Substantia nigra (tissue), 51 donors: ENCODE measurements at places on chromosomes 11 and 22.
A peak's percentile ranks its signal among the peaks of the same experiment; 100 is the strongest.

- DNase-seq, result peak; percentile 38
These were observed at the start of the genes BSCL2 and GNG3 for GRCh38 chr11:62707277-62707861. TSS of gene BSCL2 (minus strand) at chr11:62707424. CDS start at chr11:62707195, 229 bp downstream. TSS of gene GNG3 (plus strand) at chr11:62707676. CDS start at chr11:62708296, 620 bp downstream.

- no peak for DNase-seq
These were observed 39.4 kb downstream of the TRMU start for GRCh38 chr22:46374663-46375474.

DNA sequence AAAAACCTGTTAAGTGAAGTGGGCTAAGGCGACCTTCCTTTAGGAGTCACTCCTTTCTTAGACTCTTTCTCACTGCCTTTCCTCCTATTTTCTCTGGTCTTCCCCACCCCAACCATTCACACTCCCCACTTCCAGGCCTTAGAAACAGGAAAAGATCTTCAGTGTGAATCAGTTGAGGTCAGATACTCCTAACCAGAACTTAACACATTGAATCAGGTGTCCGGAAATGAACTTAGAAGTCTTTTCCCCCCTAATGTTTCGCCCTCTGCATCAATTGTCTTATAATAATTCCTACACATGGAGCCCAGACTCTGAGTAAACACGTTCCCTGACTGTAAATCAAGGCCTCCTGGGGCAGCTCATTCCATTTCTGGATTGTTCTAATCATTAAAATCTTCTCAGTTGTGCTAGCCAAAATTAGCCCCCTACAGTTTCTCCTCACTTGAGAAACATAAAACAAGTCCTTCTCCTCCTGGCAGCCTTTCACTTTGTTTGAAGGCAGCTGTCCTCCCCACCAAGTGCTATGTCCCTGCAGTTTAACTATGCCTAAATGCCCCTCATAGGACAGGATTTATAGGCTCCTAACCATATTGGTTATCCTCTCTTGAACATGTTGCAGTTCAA lies 32.7 kb upstream of the USP47 start:
- DNase-seq, result no peak

DNA sequence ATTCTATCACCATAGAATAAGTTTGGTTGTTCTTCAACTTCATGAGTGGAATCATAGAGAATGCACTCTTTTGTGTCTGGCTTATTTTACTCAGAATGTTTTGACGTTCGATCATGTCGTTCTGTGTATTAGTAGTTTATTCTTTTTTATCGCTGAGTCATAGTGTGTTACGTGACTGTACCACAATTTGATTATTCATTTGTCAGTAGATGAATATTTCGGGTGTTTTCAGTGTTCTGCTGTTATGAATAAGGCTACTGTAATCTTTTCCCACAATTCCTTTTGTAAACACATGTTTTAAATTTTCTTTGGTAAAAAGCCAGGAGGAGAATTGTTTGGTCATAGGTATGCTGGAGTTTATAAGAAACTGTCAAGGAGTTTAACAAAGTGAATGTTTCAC lies 279.9 kb upstream of the B3GAT1 start:
- DNase-seq, result no peak

- no peak for DNase-seq
These were observed 44.2 kb downstream of the SNX19 start for GRCh38 chr11:130872102-130872501.

GRCh38 chr11:10289765-10290380 lies 4.1 kb downstream of the SBF2 start:
- no peak for DNase-seq

- peak; percentile 6 for DNase-seq
These were observed 35.1 kb downstream of the MMP7 start for GRCh38 chr11:102495161-102496042.

DNA sequence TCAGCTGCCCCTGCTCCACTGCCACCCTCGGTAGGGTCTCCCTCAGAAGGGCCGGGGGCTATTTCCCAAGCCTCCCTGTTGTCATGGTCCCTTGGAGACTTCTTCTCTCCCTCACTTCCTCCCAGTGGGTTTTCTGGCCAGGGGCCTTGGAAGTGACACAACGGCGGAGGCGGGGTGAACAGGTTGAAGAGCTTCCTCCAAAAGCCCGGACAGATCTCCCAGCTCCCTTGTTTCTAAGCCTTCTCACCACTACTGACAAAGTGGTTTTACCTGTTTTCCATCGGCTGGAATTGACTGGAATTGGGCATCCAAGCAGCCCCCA lies 14.5 kb downstream of the MYH9 start:
- no peak for DNase-seq
